ENCODE measurements at places on chromosomes 4 and X. TPM values are rescaled to one million over a fixed set of nuclear protein-coding genes. Genes with fewer than 3 reads are reported as not detected.

SPANXA2 gene
- total RNA-seq = not detected

MTNR1A gene
- total RNA-seq = not detected

XIAP gene
- total RNA-seq = 34.8 TPM

RNF128 gene
- total RNA-seq = 4.8 TPM

TLR3 gene
- total RNA-seq = 1.5 TPM

IL1RAPL1 gene
- 0.16 TPM for total RNA-seq

CPEB2 gene
- total RNA-seq = 5.6 TPM

NPNT gene
- 18.8 TPM for total RNA-seq

SLITRK2 gene
- 0.02 TPM for total RNA-seq

GPC4 gene
- 18.9 TPM for total RNA-seq

SSX4 gene
- total RNA-seq = not detected

NWD2 gene
- total RNA-seq = not detected

CLGN gene
- total RNA-seq = 0.67 TPM

GLUD2 gene
- total RNA-seq = 0.42 TPM

GAGE12F gene
- not detected for total RNA-seq

GRID2 gene
- total RNA-seq = not detected

RNF150 gene
- total RNA-seq = 3.5 TPM

KDM6A gene
- 21.3 TPM for total RNA-seq

CXorf66 gene
- not detected for total RNA-seq

MAGEA1 gene
- total RNA-seq = not detected

FMR1NB gene
- not detected for total RNA-seq

ARHGEF9 gene
- 9.4 TPM for total RNA-seq

SLC35A2 gene
- total RNA-seq = 12.9 TPM

LAS1L gene
- total RNA-seq = 13.0 TPM

UGT8 gene
- total RNA-seq = 0.08 TPM

FHIP1A gene
- total RNA-seq = 46.4 TPM

HGFAC gene
- 1.2 TPM for total RNA-seq
